ENCODE measurements at places on chromosomes 1 and 21. TPM values are rescaled to one million over a fixed set of nuclear protein-coding genes. Genes with fewer than 3 reads are reported as not detected.

DAB1 gene
- not detected for total RNA-seq

SERTAD4 gene
- total RNA-seq: 17.6 TPM

KRTAP10-10 gene
- not detected for total RNA-seq

RXRG gene
- 2.3 TPM for total RNA-seq

FMOD gene
- total RNA-seq: 5.6 TPM

SMPDL3B gene
- total RNA-seq: 2.6 TPM

NLRP3 gene
- 0.13 TPM for total RNA-seq

PDZK1IP1 gene
- total RNA-seq: 121 TPM

GBP2 gene
- 63.0 TPM for total RNA-seq

LYST gene
- total RNA-seq: 43.9 TPM

VWA5B1 gene
- not detected for total RNA-seq

NPHS2 gene
- not detected for total RNA-seq

FMO3 gene
- 0.84 TPM for total RNA-seq

FAF1 gene
- total RNA-seq: 43.0 TPM

HSD3B2 gene
- not detected for total RNA-seq

TMEM61 gene
- total RNA-seq: 3.1 TPM

TSTD1 gene
- 111 TPM for total RNA-seq

Measured in lower leg skin (tissue), 4 donors.